ENCODE measurements at places on chromosomes 1 and 21.

- DNase-seq = no peak
These were observed 30.0 kb upstream of the RBM15 start for GRCh38 chr1:110309139-110309538.

DNA sequence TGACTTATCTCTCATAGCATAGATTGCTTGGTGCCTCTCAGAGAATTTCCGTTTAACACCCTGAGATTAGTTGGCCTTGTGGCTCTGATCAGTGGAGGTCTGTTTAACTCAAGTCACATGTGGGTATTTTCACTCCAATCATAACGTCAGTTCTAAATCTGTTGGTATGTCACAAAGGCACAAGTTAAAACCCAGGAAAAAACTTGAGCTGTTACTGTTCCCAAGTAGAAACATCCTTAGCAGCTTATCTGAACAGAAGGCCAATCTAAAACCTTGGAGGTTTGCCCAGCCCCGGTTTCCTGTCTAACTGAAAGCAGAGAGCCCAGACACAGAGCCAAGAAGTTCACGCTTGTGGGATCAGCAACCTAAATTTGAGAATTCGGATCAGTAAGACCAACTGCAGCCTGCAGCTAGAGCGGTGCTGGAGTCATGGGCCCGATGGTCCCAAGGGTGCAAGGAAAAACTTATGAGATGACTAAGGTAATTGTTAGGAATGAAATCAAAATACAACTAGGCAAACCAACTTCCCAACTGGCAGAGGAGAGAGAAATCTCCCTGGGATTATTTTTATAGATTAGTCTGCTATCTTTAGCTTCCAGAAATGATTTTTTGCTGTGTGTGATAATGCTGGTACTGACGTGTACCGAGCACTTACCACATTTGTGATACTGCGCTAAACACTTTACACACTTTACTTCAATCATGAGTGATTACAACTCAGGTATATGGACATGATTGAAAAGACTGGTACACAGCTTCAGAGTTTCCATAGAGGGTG, 90.2 kb upstream of the C1orf21 start:
- DNase-seq = no peak

DNA sequence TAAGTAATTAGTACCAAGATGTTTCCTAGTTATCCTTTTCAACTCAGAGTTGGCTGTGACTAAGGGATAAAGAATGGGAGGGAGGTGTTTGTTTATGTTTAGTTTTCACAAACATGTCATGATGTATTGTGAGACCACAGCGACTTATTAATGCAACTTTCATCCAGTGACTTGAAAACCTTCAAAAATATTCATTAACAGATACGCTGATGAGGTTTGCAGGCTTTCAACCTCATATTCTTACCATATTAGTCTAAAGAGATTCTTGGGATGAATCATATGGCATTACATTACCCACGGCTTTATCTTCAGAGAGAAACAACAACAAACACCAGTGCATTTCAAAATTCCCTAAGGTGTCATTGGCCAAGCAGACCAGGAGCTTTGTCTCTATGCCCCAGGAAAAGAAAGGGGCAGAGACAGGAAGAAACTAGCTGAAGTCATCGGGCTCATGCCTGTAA, 36.4 kb downstream of the PALMD start:
- DNase-seq = no peak

DNA sequence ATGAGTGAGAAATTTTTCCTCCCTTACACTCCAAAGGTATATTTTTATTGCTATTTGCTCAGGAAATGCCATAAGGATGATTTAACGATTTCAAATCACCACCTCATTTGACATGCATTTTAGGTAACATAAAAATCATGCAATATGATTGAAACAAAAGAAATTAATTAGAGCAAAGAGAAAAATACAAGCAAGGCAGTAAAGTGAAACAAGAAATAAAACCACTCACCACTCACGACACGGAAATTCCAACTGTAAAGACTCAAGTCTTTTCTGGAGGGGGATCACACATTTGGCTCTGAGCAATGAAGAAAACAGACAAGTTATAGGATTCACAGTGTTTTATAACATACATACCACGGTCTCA, 86.8 kb upstream of the ARHGAP29 start:
- no peak for DNase-seq
